ENCODE measurements at places on chromosomes 2 and 18.

- DNase-seq = no peak
Measured at GRCh38 chr2:3173031-3173430, 204.6 kb downstream of the EIPR1 start.

GRCh38 chr2:189096769-189097447, 82.7 kb downstream of the COL5A2 start:
- no peak for DNase-seq

DNA sequence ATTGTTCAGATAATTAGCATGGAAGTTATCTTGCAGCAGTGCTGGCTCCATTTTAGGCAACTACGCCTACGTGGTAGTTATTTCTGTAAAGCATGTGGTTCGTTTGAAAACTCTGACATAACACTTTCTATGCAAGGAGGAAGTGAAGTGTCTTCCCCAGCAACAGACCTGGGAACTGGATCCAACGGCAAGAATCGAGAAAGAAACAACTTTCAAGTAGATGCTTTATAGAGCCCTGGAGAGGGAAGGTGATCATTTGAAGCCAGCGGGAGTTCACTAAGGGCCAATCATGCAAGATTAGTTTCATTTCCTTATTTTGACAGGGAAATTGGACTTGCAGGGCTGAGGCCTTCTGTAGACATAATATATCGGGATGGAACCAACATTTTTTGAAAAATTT, 218.3 kb downstream of the ACKR3 start:
- DNase-seq = no peak

DNA sequence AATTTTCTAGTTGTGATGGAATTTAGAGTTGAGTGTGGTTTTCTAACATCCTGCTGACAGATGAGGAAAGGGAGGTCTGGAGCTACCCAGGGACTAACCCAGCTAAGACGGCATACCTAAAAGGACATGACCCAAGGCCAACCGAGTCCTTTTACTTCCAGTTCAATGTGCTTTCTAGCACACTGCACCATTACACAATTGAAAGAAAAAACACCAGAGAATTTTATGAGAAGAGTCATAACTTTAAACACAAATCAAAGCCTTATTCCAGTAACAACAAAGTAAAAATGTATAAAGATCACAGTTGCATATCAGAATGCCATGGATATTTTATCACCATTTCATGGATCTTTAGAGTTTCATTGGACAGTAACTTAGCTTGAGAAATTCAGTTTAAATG, 480.3 kb downstream of the MEIS1 start:
- no peak for DNase-seq

DNA sequence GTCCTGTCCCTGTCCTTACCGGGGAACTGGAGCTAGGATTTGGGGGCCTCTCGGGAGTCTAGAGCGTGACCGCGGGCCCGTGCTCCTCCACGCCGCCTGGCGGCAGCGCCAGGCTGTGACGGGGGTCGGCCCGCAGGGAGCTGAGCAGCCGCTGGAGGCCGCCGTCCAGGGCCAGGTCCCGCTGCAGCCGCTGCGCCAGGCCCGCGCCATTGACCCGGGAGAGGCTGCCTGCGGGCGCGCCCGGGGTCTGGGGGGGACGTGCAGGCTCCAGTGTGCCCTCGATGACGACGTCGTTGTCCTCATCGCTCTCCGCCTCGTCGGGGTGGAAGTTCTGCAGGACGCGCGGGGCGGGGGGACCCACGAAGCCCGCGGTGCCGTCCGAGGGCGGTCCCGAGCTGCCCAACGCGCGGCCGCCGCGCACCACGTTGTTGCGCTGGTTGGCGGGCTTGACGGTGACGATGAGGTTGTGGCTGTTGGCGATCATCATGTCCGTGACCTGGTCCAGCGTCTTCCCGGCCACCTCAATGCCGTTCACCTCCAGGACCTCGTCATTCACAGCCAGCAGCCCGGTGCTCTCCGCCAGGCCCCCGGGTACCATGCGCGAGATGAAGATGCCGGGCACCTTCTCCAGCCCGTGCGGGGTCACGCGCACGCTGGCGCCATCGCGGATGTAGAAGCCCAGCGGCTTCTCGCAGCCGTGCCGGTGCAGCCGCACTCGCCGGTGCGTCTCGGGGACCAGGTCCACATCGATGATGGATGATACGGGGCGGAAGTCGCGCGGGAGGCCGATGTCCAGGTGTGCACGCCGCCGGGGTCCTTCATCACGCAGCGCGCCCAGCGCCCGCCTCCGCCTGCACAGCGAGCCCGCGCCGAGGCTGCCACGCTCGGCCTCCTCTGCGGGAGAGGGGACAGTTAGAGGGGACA, 50.9 kb downstream of the ADNP2 start:
- no peak for DNase-seq

DNA sequence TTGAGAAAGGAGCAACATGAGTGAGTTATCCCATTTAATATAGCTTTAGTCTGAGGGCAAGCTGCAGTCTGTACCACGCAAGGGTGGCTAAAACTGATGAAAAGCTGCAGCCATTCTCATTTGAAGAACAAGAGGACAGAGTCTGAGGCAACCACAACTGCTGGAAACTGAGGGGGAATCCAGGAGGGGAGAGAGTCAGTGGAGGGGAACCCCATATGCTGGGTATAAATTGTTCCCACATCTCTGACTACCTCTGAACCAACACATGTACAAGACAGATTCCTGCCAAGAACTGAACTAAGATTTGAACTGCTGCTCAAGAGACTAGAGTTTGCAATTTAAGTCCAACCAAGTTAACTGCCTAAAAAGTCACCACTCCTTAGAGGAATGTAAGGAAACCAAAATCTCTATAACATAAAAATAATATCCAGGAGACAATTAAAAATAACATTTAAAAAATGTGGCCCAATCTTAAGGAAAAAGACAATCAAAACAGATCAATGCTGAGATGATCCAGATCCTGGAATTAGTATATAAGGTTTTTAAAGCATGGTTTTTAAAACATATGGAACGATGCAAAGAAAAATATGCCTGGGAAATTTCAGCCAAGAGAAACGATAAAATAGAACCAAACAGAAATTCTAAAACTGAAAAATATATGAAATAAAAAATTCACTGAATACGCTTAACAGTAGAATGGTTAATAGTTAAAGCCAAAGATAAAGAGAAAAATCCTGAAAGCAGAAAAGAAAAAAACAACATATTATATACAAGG, 11.2 kb downstream of the CWC22 start:
- DNase-seq = no peak

GRCh38 chr2:69493268-69493667, 56.0 kb upstream of the NFU1 start:
- DNase-seq = no peak

DNA sequence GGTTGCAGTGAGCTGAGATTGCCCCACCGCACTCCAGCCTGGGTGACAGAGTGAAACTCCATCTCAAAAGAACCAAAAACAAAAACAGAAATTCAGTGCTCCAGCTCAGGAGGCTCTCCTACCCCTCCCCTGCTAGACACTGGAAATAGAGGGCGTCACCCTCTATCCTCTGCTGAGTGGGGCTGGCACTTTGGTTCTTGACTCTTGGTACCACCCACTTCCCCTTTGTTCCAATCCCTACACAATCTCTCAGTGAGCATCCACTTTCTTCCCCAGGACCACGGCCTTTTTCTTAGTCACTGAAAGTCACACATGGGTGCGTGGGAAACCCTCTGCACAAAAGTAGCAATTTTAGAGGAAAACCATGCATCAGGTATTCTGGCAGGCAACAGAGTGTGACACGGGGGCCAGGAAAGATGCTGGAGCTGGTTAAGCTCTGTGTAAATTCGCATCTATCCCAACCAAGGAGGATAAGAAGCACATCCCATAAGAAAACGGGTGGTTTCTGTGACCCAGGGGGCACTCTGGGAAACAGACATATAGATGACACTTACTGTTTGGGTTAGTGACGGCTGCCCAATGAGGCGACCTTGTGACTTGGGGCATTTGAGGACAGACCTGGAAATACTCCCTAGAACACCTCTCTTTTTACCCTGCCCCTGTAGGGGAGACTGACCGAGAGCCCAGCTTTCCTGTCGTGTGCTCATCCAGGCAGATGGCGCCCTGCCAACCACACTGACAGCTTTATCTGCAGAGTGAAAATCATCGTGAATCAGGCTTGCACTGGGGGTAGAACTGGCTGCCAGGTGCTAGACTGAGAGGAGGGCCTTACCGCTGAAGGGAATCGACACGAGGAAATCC, 7.7 kb downstream of the HJURP start:
- DNase-seq = no peak

GRCh38 chr2:241009601-241010530, 11.4 kb downstream of the SNED1 start:
- no peak for DNase-seq

GRCh38 chr2:112690853-112691401, 29.9 kb upstream of the NT5DC4 start:
- DNase-seq = no peak

DNA sequence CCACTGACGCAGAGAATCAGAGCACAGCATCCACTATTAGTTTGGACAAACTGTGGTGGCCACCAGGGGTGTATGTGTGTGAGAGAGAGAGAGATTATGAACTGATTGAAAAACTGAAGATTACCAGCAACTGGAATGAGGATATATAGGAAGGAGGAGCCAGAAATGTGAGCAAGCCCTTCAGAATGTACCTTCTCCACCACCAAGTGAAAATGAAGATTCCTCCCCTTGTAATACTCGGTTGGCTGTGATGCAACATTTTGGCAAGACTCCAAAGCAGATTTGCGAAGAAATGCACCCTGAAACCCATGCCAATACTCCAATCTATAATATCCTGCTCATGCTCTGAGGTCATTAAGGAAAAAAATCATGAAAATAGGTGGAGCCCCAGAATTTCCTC, 121.2 kb upstream of the SLC35G4 start:
- DNase-seq = no peak

GRCh38 chr2:103135679-103136078, 373.8 kb downstream of the TMEM182 start:
- DNase-seq = no peak

GRCh38 chr2:197838036-197838435, 33.6 kb downstream of the PLCL1 start:
- DNase-seq = no peak

GRCh38 chr2:107625982-107626381, 200.7 kb upstream of the RGPD4 start:
- no peak for DNase-seq

- no peak for DNase-seq
Measured at GRCh38 chr2:201931475-201931874, 102.2 kb upstream of the FZD7 start.

- DNase-seq = no peak
Measured at GRCh38 chr2:204533629-204534370, 11.5 kb upstream of the PARD3B start.

DNA sequence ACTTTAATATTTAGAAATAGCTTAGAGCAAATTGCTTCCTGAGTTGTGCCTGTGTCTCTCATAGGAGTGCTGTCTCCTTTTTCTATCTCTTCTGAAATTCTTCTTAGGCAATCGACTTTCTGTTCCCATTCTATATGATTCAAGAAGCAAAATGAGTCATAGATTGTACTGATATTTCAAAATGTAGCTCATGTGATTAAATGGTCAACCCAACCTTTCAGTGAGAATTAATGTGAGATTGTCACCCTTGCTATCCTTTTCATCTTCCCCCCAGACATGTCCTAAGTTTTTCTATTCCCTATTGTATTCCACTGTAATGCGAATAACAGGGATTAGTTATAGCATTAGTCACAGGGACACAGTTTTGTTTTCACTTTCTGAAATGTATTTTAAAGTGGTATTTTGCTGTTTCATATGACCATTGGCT, 413.6 kb downstream of the THSD7B start:
- DNase-seq = no peak

- no peak for DNase-seq
Measured at GRCh38 chr2:136377423-136378382, 259.8 kb upstream of the CXCR4 start.

GRCh38 chr2:54290356-54291025, 34.5 kb upstream of the TSPYL6 start:
- DNase-seq = no peak

- DNase-seq = no peak
Measured at GRCh38 chr2:107721586-107721985, 105.1 kb upstream of the RGPD4 start.

- no peak for DNase-seq
Measured at GRCh38 chr2:144508172-144508851, 11.6 kb downstream of the ZEB2 start.

DNA sequence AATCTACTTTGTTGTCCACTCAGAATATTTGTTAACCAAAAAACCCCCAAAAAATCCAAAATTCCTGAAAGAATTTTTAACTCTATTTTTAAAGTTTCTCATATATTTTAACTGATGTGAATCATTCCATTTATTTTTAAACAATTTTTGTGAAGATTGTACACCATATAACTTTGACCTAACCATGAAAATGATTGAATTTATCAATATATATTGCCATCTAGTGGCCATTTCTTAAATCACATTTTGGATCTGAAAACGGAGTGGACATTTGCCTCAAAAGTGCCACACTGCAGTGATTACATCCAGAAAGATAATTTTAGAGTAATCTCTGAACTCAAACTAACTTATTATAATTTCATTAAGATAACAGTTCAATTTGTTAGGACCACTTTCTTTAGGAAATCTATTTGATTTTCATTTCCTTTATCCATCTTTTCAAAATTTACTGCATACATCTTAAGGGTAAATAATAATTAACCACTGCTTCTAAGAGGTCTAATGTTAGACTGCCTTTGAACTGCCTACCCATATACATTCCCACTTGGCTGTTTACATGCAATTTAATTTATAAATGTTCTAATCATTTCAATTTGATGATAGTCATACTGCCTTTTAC, 71.1 kb downstream of the DSC3 start:
- DNase-seq = no peak

DNA sequence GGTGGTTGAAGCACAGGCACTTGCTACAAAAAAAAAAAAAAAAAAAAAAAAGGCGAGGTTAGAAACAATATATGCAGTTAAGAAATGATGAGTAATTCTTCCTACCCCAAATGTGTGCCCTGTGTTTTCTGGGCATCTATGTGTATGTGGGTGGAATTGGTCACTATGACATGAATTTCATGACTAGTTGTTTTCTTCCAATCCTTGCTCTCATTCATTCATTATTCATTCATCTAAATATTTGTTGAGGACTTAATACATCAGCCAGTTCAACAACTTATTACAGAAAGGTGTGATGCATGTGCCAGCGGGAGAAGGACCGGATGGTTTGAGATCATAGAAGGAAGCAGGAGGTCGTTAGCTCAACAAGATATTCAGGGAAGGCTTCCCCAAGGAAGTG, 8.3 kb upstream of the EGR4 start:
- DNase-seq = no peak
